ENCODE measurements at places on chromosomes 4 and X. TPM values are rescaled to one million over a fixed set of nuclear protein-coding genes. Genes with fewer than 3 reads are reported as not detected.
A peak's percentile ranks its signal among the peaks of the same experiment; 100 is the strongest.

Gene POU3F4
- total RNA-seq: not detected

Gene BOD1L1
- 39.3 TPM for total RNA-seq

- DNase-seq: no peak
Observed at GRCh38 chr4:123823244-123823643, 426.6 kb downstream of the SPRY1 start.

Gene F8A3
- 19.9 TPM for total RNA-seq

DNA sequence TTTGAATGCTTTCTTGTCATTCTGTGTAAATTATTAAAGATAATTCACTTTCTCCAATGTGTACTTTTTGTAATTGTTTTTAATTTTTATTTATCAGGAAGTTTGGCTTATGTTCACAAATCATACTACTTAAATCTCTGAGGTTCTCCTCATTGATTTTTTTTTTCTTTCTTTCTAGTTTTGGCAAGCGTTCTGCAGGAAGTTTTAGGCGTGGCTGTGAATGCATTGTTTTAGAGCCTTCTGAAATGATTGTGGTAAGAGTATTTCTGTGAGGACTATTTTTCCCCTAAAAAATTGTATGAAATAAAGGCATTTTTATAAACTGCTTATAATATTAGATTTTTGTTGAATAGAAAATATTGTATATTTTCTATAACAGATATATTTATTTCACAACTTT, 135.8 kb downstream of the RAPGEF2 start:
- no peak for DNase-seq

DNA sequence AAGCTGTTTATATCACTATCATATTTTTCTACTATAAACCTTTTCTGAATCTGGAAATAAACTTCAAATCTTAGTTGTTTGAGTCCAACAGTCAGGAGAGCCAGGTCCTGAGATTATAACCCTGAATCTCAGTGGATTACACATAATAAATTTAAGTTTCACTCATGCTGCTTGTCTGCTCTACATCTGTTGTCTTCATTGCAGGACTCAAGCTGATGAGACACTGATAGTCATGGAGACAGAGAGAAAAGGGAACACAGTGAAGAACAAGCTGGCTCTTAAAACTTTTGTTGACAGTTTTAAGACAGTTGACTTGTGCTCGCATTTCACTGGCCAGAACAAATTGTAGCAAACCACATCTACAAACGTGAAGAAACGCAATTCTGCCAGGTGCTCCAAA, 327.0 kb upstream of the CTSO start:
- DNase-seq: no peak

DNA sequence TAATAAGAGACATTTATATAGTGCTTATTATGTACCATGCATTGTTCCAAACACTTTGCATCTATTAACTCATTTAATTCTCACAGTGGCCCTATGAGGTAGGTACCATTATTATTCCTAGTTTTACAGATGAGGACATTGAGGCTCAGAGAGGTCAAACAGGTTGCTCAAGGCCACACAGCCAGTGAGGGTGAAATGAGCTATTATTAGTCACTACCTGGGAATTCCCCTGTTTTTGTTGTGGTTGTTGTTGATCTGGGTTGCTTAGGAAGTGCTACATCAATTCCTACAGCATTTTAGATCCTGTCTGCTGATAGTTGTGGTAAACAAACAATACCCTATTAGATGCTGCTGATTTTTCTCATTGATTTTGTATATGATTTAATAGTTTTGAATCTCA, 41.2 kb downstream of the APLN start:
- no peak for DNase-seq

Gene STOX2
- not detected for total RNA-seq

Gene PPARGC1A
- not detected for total RNA-seq

GRCh38 chr4:128776794-128777216, 32.7 kb upstream of the JADE1 start:
- no peak for DNase-seq

- DNase-seq: peak; percentile 28
Observed at GRCh38 chr4:41214136-41214824, at the start of gene APBB2. APBB2 (minus strand) TSS chr4:41214542; CDS start chr4:41033254, 181,288 bp downstream.

DNA sequence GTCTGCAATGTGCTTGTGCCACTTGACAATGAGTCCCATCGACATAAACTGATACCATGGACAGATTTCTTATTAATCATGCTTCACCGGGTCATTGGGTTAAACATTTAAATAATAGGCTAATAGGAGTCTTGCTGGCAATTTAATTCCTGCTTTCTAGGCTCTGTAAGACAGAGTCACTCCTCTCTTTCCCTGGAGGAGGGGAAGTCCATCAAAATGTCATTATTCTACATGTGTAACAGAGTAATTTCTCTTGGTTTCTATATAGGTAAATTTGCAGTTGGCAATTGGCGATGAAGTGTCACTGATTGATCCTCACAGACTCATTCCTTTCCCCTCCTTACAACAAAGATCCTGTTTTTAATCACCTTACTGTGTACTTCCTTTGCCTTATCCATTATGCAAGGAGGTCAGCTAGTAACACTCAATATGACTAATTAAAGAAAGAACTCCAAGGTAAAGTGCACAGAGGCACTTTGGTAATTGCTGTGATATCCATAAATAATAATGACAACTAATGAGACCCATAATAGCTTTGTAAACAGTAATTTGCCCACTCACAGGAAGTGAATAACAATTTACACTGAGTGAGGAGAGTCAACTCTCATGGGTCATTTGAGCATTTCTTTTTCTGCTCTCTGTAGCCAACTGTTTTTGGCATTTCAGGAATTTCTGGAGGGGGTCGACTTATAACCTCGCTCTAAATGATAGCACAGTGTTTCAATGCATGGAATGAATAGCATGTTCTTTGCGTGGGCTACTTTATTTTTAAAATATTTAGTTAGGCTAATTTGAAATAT, 184.0 kb downstream of the UGT8 start:
- no peak for DNase-seq

All from CD4-positive, alpha-beta T cell (primary cell).